Sigmoid colon (tissue), 7 donors: ENCODE measurements at places on chromosomes 7 and 10. TPM values are rescaled to one million over a fixed set of nuclear protein-coding genes. Genes with fewer than 3 reads are reported as not detected.

- no peak for DNase-seq
Observed at GRCh38 chr10:75602341-75602740, 170.9 kb downstream of the LRMDA start.

DNA sequence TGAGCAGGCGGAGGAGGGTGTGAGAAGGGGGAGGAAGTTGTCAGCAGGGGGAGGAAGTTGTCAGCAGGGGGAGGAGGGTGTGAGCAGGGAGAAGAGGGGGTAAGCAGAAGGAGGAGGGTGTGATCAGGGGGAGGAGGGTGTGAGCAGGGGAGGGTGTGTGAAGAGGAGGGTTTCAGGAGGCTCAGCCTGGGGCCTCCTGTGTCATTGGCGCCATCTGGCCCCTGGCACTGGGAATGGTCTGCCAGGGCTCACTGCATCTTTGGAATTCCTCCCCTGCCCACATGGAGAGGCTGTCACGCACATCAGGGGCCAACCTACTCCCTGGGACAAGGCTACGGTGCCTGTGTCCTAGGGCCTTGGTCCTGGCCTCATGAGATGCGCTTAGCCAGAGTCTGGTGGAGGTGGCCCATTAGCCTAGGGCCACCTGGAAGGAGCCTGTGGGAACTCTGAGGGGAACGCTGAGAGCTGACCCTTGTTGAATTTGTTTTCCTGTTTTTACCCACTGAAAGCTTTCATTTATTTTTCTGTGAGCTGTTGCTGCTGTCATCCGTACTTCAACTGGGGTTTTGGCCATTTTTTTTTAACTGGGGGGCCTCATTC is 18.0 kb downstream of the CAMK2B start:
- no peak for DNase-seq

DNA sequence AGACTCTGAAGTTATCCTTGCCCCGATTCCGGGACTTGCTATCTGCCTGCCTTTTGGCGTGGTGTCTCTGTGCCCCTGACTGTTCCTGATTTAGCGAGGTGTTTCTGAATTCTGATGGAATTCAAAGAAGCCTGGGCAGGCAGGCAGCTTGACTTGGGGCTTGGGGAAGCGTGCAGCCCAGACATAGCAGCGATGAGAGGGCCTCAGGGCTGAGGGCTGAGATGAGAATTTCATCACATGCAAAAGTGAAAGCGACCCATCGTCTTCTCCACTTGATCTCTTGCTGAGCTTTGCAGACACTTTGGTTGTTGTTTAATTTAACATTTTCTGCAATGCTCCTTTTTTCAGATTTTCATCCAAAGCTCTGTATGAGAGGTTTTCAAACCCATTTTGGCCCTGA is 57.8 kb downstream of the TCF7L2 start:
- DNase-seq = no peak

DNA sequence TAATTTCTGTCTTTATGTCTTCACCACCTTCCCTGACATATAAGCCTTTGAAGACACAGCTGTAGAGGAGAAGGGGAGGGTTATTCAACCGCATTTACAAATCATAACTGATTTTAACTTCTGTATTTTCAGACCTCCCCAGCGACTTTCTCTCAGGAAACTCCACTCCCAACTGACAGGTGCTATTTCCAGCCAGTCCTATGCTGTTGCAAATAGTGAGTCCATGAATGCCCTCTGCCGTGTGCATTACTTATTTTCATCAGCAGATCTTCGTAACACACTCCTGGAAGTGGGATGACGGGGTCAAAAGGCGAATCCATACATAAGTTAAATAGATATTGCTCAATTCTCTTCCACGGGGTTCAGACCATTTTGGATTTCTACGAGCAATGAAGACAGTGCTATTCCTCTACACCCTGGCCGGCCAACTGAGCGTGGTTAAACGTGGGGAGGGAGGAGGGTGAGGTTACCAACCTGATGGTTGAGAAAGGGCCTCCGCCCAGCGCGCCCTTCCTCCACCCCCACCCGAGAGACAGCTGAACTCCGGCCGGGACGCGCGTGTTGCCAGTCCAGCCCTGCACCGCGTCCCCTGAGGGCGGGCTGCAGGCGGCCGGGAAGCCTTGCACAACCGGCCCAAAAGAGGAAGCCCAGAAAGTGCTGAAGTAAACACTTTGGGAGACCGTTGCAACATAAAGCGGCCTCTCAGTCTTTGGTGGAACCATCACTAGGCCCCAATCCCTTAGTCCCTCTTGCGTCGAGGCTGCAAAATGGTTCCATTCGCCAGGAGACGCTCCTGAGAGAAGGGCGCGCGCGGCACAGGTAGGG is at the start of gene APBB1IP:
Gene APBB1IP, plus strand, starts transcription at position 705 of the 825 bp plus-strand sequence. CDS start 53,986 bp downstream, outside the sequence.
- DNase-seq = peak; percentile 88

DNA sequence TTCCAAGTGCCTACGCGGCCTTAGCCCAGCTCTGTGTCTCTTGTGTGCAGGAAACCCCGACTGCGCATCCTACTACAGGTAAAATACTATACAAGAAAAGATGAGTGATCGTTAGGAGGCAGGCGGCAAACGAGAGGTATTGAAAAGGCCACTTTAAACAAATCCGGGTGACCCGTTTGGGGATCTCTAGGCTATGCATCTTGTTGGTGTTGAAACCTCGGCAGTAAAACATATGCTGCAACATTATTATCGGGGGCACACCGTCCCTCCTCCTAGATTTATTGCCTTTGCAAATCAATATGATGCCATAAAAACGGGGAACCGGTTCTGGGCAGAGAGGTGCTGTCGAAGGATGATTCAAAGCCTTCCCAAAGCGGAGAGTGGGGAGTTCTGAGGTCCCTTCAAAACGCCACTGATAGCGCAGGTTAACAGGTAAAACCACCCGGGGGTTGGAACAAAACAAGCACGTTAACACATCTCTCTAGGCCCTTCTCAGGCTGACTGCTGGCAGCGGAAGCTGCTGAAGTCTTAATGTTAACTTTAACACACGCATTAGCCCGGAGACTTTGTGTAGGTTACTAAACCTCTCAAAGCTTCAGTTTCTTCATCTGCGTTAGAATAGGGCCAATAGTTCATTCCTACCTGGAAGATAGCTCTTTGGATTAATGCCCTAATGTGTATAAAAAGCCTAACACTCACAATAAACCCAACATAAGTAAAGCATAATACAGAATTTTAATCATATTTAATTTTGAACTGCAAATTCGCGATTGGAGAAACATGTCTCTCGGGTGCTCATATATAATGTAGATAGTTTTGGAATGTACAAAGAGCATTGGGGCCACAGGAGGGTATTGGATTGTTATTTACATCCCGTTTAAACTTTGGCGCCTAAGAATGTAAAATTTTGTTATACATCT is 2.6 kb upstream of the TBX20 start:
- no peak for DNase-seq

The ANKRD61 gene
- not detected for total RNA-seq

The TRPV5 gene
- not detected for total RNA-seq
